ENCODE measurements at places on chromosomes 11 and 22.

GRCh38 chr11:9796854-9797253 lies 133.0 kb downstream of the SWAP70 start:
- no peak for DNase-seq

DNA sequence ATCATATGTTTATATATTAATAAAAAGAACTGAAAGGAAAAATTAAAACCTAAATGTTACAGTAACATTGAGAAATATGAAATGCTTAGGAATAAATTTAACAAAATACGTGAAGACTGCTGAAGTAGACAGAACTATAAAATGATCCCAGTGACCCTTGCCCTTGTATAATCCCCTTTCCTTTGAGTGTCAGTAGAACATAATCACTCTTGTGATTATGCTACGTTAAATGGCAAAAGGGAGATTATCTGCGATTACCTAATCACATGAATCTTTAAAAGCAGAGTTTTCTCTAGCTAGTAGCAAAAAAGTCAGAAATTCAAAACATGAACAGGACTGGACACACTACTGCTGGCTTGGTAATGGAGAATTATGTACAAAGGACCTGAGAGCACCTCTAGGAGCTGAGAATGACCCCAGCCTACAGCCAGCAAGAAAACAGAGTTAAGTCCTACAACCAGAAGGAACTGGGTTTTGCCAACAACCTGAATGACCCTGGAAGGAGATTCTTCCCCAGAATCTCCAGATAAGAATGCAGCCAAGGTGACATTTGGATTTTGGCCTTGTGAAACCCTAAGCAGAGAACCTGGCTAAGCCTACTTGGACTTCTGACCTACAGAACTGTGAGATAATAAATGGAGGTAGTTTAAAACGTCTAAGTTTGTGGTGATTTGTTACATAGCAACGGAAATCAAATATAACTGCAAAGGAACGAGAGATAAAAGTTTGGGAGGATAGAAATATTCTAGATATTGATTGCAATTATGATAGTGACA lies 157.2 kb downstream of the ATG16L2 start:
- no peak for DNase-seq

GRCh38 chr11:88533001-88533400 lies 195.5 kb upstream of the CTSC start:
- DNase-seq: no peak

DNA sequence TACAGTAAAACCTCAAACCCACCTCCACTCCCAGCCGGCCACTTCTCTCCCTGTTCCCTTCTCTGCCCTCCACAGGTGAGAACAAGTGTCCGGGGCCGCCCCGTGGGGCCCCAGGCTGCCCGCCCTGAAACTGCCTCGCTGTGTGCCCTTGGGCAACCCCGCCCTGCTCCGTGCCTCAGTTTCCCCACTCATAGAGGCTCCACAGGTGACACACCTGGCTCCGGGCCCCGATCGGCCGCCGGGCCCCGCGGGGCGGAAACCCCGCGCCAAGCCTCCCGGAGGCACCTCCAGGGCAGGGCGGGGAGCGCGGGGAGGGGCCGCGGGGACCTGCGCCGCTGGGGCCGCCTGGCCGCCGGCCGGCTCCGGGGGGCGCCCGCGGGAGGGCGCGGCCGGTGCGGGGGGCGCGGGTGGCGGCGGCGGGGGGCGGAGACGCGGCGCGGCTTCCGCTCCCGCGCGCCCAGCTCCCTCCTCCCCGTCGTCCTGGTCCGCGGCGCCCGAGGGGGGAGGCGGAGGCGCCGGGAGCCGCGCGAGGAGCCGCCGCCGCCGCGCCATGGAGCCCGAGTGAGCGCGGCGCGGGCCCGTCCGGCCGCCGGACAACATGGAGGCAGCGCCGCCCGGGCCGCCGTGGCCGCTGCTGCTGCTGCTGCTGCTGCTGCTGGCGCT lies at the start of gene LRP5:
Gene LRP5 (plus strand): TSS at position 475 of the 663 bp plus-strand sequence. CDS start 124 bp downstream, at position 599.
- DNase-seq: no peak

GRCh38 chr11:76296731-76297542 lies 84.0 kb downstream of the THAP12 start:
- DNase-seq: no peak

DNA sequence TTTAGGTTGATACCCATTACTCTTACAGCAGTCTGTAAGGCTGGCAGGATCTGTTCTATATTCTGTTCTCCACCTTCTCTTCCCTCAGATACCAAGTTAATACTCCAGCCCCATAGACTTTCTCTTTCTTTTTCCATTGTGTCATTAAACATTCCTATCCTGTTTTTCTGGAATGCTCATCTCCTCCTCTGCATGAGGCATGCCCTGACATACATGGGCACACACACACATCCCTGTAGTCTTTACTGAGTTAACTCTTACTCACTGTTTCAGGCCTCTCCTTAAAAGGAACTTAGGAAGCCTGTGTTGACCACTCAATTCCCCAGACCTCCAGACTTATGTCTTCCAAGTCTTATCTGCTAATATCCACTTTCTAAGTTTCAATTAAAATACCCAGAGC lies 476.8 kb downstream of the METTL15 start:
- no peak for DNase-seq

DNA sequence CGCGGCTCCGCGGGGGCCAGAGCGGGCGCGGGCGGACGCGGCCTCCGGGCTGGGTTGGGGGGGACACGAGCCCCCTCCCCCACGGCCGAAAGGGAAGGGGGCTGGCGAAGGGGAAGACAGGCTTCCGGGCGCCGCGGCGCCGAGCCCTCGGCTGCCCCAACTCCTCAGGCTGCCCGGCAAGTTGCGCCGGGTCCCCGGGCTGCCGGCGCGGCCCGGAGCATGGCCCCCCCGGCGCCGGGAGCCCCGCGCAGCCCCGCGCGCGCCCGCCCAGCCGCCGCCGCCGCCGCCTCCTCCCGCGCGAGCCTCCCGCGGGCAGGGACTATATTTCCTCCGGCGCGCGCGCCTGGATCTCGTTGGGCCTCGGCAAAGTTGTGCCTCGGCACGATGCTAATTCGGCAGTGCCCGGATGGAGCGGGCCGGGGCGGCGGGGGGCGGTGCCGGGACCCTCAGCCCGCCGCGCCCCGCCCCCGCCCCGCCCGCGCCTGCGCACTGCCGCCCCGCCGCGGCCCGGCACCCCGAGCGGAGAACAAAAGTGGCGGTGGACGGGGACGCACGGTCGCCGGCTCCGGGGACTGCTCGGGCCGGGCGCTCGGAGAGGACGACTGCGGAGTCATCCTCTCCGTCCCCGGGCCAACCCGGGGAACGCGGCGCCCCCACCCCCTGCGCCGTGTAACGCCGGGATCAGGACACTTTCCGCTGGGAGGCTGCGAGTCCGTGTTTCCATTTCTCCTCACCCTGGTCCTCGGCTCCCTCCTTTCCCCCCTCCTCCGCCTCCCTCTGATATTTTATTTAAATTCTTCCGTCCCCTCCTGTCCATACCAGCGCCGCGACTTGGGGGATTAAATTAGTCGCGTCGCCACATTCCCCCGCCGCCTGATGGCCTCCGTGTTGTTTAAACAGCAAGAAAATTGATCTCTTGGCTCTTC lies at the start of gene PHF21B:
Gene PHF21B (minus strand): TSS at position 400 of the 926 bp plus-strand sequence. CDS start 456 bp downstream, outside the sequence.
- peak; percentile 89 for DNase-seq

GRCh38 chr22:27752141-27752540 lies 49.4 kb downstream of the MN1 start:
- no peak for DNase-seq

- peak; percentile 42 for DNase-seq
Observed at GRCh38 chr11:113519989-113520613, 44.9 kb upstream of the DRD2 start.

DNA sequence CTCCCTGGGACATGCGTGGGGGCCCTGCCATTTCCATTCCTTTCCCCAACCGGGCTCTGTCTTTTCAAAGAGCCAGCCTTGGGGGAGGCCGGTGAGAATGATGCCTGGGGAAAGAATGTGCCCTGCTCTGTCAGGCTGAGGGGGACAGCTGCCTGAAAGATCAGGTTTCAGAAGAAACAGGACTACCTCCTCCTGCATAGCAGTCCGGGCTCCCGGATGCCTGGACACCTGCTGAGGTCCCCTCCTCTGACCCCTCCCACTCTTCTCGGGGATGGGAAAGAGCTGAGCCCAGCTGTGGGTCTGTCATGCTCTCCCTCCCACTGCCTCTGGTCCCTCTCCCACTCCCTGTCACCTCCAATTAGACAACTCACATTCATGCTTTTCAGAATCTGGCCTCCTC lies 41.8 kb upstream of the CDON start:
- peak; percentile 86 for DNase-seq

- no peak for DNase-seq
Observed at GRCh38 chr11:44261800-44262591, 47.9 kb downstream of the ALX4 start.

DNA sequence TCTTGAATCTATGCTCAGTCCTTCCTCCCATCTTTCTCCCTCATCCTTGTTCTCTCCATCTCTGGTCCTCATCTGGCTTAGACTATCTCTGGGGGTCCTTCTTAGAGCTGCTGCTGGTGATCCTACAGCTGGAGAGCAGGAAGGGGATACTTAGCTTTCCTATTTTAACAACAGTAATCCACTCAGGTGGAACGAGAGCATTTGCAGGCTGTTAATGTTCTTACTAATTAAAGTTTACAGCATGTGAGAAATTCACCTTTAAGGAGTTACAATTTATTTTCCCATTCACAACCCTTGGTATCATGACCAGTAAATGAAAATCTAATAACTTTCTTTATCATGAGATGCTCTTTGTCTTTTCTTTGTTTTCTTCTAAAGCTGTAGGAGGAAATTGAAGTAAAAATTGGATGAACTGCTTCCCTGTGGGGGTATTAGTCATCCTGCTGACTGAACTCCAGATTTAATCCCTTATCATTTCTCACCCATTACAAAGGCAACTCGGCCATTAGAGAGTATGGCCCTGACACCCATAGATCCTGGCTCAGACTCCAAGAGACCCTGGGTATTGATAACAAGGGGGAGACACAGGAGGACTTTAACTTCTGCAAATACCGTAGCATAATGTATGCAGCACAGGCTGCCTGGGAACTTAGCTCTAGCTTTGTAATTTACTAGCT lies 37.6 kb upstream of the MTNR1B start:
- no peak for DNase-seq

DNA sequence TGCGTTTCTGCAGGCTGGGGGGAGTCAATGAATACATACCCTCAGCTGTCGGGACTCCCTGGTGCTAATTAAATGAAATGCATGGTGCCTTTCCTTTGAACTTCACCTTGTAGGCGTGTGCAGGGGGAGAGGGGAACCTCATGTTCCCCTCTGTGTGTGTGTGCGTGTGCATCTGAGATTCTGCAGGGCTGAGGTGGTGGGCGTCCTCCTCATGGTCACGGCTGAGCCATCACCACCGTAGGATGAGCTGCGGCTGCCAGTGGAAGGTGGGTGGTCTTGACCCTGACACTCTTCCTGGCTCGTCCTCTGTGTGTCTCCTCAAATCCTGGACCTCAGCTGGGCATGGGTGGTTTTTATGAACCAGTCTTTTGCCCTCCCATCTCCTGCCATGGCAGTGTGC lies 53.0 kb upstream of the TTLL12 start:
- DNase-seq: no peak

DNA sequence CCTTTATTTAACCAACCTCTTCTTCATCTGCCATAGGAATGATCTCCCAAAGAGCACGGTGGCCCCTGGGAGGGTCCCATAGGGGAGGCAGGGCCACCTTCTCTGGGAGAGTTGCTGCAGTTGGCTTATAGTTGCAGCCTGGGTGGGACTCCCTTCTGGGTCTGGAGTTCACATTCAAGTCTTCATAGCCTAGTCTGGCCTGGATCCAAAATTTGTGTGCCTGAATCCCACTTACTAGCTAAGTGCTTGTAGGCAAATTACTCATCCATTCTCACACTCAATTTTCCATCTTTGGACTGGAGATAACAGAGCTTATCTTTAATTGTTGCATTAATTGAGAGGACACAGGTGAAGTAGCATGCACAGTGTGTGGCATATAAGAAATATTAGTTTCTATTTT lies 163.6 kb downstream of the GRIK4 start:
- DNase-seq: no peak

DNA sequence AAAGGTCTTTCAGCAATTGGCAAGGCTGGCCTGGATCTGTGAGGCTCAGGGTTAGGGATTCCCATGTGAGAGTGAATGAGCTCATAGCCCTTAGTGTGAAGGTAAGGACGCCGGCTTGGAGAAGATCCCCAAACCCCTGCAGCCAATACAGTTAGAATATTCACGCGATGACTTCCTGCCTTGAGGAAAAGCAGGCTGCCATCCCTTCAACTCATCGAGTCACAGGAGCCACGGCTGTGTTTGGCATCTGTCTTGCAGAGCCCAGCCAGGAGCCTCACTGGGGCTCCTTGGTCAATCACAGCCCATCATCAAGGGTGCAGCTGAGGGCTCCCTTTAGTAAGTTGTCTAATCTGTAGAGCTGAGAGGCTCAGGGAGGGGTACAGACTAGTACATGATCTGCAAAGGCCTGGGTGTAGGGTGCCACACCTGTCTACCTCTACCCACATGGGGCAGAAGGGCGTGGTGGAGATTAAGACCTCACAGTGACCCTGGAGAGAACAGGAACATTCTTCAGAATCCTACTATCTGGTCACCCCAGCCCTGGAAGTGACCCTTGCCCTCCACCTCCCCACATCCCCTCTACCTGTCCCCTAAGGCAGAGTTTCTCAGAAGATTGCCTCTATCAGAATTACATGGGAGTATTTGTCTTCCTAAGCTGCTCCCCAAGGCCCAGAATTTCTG lies 18.5 kb downstream of the IL10RA start:
- peak; percentile 36 for DNase-seq

GRCh38 chr11:103946793-103947545 lies 89.5 kb upstream of the DDI1 start:
- DNase-seq: no peak
